Stimulated activated CD8-positive, alpha-beta memory T cell treated with anti-CD3 and anti-CD28 coated beads, Interleukin-4, amount 100 ng/mL, for 1 hour (primary cell): ENCODE measurements at places on chromosomes 12 and 14.
A peak's percentile ranks its signal among the peaks of the same experiment; 100 is the strongest.

DNA sequence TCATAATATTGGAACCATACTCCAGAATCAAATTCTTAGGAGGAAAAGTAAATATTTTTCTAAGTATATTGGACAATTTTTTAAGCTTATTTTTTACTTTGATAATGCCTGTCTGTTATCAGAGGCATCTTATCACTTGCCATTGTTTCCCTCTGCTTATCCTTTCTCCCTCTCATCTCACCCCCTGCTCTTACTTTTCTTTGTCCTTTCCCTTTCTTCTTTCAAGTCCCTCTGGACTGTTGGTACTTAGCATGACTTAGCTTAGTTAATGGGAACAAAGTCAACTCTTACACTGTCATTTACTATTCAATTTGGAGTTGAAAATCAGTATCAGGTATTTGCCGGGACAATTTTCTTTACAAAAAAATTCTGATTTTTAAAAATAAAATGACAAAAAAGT is 45.2 kb downstream of the ABCD2 start:
- DNase-seq, result no peak

DNA sequence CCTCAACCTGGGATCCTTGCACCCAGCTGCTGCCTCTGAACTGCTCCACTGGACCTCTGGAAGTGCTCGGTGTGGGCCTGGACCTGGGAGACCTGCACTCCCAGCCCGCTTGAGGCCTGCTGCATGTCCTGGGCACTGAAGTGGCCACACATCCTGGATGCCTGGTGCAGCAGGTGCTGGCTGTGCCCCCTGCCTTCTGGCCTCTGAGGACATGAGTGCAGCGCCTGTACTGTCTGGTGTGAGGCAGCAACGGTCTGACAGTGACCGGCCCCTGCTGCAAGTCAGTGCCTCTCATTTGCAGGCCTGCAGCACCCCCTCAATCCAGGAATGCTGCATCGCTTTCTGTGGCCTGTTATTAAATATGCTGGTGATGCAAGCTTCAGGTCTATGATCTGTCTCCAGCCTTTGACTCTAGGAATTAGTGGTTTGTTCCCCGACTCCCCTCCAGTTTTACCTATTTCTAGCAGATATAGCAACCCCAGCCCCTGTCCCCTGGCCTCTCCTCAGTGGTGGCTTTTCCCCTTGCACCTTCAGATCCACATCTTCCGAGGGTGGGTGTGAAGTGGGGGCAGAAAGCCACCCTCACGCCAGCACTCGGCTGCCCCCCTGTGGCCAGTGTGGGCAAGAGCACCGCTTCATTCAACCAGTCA is 3.6 kb downstream of the SMIM41 start:
- DNase-seq, result peak; percentile 43

DNA sequence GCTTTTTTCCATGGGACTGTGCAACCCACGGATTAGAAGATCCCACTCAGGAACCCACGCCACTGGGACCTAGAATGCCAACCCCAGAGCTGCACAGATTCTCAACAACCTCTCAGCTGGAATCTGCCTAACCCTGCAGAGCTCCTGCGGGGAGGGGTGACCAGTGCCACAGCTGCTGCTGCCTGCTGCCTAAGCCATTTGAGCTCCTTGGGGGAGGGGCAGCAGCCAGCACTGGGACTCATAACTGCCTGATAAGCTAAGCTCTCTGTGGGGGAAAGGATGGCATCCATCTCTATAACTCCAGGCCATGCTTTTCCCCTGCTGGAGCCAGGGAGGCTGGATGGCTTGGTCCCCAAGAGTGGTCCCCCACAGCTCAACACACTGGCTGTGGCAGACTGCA is 182.8 kb downstream of the SLC5A8 start:
- DNase-seq, result no peak

DNA sequence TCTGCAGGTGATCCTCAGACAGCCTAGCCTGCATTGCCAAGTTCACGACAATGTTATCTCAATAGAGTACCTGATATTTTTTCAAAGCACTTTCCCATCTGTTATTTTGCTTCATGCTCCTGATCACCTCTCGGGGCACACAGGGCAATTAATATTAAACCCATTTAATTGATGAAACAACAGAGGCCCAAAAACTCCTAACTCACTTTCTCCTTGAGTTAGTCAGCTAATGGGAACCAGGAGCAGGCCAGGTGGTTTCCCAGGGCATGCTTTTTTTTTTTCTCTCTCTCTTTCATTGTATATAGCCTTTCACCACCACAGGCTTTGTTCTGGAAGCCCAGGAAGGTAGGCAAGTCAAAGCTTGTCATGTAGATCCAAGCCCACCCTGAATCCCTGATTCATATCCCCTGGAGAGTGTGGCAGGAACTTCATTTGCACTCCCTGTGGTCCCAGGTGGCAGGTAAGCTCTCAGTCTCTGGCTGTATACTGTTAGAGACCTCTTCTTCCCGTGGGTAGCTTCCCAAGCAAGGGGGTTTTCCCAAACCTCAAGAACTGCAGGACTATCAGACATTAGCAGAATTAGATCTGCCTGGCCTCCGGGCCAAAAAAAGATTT is 41.6 kb upstream of the MAP1LC3B2 start:
- DNase-seq, result no peak
